ENCODE measurements at places on chromosomes 1 and 21.

- no peak for DNase-seq
Observed at GRCh38 chr1:18578271-18578670, 52.4 kb upstream of the PAX7 start.

- no peak for DNase-seq
Observed at GRCh38 chr1:15029786-15030185, 123.8 kb upstream of the TMEM51 start.

DNA sequence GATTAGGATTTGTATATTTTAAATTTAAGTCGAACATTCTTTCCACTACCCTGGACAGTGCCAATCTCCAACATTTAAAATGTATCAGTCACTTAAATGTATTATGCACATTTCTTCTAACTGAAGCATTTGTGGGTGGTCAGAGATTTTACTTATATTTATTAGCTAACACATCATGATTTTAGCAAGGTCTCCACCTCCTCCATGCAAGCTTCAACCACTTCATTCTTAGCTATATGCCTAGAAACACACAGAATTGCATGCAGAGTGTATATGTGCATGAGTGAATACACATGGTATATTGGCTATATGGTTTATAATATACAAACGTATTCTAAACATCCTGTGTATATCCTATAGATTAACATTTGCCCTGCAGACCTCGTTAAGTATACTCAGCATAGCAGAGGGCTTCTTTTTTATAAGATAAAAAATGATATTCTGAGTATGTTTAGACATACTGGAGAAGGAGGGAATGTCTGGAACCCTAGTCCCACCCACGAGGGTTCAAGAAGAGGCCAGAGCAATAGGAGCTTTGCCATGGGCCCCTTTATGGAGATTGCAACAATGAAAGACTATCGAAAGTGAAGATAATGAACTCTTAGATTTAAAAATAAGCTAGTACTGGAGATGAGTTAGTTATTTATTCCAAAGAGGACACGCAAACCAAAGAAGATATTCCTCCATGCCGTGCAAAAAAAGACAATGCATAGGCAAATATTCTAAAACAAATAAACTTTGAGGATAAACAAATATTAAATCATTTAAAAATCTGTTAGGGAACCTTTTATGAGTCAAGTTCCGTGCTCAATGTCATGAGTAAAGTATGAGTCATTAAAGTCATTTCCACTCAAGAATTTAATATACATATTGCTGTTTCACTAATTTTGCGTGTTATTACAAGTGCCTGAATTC lies 480.4 kb downstream of the SIPA1L2 start:
- no peak for DNase-seq

DNA sequence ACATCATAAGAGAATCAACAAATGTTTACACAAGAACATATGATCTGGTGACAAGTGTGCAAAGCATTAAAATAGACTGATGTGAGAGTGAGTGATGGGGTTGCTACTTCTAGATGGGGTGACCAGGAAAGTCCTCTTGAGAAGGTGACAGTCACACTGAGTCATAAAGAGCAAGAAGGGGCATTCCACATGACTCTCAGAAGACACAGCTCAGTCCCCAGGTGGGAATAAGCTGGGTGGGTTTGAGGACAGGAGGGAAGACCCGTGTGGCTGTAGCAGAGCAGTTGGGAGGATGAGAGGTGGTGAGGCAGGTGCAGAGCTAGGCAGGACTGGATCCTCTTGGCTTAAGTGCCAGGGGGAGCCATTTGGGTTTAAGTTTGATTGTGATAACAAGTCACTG lies 53.1 kb downstream of the TNR start:
- no peak for DNase-seq

- no peak for DNase-seq
Observed at GRCh38 chr1:73749996-73750395, 448.0 kb downstream of the LRRIQ3 start.

- DNase-seq, result no peak
Observed at GRCh38 chr1:225426395-225427234, 1.2 kb downstream of the LBR start.

DNA sequence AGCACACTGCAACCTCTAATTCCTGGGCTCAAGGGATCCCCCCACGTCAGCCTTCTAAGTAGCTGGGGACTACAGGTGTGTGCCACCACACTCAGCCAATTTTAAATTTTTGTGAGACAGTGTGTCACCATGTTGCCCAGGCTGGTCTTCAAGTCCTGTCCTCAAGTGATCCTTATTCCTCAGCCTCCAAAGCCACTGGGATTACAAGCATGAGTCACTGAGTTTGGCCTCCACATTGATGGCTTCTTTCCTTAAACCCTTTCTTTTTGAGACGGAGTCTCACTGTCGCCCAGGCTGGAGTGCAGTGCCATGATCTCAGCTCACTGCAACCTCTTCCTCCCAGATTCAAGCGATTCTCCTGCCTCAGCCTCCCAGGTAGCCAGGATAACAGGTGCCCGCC lies 7.6 kb downstream of the KPNA6 start:
- no peak for DNase-seq

- DNase-seq, result no peak
Observed at GRCh38 chr1:219123036-219123435, 50.6 kb upstream of the LYPLAL1 start.

DNA sequence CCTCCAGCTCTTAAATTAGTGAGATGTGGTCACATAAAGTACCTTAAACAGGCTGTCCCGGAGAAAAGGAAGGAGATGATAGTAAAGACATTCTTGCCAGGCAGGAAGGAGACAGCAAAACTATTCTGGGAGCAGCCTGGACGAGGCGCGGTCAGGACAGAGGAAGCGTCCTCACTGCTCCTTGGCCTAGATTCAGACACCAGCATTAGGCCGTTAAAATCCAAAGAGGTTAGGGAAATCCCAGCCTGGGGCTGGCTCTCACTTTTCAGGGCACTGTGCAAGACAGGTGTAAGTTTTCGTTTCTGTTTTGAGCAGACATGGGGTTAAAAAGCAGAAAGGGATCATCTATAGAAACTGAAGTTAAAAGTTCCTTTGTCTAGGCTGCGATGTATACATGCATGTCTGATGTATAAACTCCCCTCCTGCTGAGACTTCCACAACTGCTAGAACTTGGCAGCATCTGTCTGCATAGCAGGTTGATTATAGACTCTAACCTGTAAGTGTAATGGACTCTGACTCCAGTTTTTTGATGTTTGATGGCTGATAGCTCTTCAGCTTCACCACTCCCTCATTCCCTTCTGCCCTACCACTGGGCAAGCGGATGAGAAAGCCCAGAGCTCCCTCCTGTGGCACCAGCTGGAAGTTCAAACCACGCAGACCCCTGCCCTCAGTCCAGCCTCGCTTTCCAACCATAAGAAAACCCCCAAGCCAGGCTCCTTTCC lies 21.5 kb downstream of the STPG1 start:
- DNase-seq, result no peak

DNA sequence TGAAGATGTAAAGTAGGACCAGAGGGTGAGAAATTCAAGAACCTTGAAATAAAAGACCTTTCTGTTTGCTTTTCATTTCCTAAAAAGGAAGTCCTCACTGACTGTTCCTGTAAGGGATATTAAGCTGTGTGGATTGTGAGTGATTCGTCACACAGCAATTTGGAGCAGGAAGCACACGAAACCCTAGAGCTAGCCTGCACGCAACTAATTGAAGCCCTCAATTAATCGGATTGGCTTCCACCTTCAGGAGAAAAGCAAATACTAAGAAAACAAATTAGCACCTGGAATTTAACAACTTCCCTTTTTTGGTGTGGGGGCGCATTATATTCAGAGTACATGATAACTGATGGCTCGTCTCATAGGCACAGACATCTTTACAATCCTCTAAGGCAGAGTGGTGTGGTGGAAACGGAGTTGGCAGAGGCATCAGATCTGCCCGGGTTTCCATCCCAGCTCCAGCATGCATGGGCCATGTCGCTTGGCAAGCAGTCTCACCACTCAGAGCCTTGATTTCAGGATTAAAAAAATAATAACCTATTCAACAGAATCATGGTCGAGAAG lies 95.2 kb downstream of the KCNJ15 start:
- DNase-seq, result no peak

DNA sequence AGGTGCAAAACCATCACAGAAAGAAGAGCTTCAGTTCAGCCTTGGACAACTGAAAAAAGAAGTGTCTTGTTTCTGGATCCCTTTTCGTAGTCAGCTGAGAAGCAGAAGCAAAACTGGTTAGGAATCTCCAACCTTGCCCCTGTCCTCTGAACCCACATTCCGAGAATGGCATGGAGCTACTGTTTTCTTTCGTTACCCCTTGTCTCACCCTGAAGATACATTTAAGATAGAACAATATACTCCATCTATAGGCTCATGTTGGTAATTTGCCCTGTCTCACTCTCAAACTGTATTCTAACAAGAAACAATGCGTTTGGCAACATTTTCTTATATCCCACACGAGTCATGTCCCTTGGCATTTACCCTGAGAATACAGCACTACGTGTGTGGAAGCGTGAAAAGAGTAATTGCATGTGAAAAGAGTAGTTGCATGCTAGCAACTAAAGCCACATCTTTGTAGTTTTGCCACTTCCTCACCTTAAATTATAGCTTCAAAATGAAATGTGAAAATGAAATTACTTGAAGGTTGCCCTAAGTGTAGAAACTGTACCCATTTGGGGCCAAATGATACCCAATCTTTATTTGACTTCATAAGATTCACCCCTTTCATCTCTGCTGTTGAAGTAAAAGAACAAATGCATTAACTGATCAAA lies 5.3 kb downstream of the SLAMF7 start:
- DNase-seq, result no peak

- no peak for DNase-seq
Observed at GRCh38 chr1:219529116-219529515, 83.8 kb downstream of the ZC3H11B start.

DNA sequence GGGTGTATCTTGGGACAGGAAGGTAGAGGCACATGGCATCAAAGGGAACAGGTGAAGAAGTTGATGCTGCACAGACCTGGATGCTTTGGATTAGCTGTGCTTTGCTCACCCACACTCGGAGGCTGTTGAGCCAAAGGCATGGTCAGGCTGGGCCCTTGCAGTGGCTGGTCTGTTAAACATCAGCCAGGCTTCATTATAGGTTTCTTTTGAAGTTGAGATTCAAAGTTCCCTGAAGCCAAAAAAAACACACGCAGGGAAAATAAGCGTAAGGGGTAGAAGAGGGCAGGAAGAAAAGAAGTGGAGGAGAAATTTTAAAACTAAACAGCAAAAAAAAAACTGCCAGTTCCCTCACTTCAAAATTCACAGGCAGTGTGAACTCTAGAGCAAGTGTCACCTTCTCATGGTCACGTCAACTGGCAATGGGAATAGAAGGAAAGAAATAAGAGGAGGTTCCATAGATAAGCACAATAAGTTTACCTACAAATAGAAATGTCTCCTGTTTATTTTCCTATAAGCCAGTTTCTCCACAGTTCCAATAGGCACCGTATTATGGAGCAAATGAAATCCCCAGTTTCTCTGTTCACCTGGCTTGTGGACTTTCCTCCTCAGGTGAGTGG lies 139.5 kb downstream of the PAPPA2 start:
- no peak for DNase-seq

- no peak for DNase-seq
Observed at GRCh38 chr1:150512846-150513245, 2.7 kb upstream of the FALEC start.

DNA sequence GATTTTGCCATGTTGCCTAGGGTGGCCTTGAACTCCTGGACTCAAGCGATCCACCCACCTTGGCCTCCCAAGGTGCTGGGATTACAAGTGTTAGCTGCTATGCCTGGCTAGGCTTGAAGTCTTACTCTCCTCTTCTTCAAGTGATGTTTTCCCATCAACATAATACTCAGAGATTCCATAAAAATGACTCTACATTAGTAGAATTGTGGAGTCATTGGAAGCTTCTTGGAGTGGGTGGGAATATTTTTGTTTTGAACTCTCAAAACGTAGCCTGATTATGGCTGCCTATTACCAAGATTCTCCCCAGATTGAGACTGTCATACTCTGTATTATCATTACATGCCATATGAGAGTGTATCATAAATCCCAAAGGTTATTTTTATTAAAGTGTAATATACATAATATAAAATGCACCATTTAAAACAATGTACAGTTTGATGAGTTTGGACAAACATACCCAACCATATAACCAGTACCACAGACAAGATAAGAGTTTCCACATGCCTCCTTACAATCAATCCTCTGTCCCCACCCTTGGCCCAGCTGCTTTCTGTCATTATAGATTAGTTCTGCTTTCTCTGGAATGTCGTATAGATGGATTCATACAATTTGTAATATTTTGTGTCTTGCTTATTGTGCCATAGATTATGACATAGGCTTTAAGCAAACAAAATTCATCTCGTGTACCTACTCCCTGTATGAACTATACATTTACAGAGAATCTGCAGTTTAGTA lies 8.0 kb upstream of the DNM3 start:
- no peak for DNase-seq

- DNase-seq, result peak; percentile 88
Observed at GRCh38 chr1:227946624-227947385, 927 bp downstream of the WNT9A start.

GRCh38 chr1:55309053-55309452 lies 93.9 kb upstream of the USP24 start:
- no peak for DNase-seq

DNA sequence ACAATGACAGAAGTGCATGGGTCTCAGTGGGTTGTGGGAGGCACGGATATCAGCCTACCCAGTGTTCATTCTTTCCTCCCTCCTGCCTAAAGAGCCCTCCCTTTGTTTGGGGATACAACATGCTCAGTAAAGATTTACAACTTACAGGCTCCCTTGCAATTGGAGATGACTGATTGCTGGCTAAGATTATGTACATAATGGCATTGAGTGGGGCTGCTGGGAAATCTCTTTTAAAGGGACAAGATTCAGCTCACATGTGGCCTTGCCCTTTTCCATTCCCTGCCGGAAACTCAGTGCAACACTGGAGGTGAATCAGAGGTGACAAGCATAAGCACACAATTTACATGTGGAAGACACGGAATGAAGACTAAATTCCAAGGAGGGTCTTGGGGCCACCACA lies 83.7 kb upstream of the CHRM3 start:
- DNase-seq, result no peak

DNA sequence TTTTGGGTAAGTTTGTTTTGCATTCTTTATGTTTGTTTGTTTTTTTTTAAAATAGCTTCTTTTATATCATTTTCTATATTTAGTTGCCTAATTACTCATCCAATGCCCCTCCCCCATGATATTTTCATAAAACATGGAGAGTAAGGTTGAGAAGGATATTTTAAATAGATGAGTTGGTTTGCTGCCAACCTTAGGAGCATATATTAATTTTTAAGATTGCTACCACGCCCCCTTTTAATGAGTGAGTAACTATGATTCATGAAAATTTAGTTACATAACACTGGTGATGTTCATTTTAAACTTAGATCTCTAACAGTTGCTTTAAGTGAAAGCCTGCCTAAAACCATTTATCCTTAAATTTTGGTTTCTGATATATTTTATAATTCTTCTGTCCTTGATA lies 18.7 kb downstream of the TMEM50A start:
- no peak for DNase-seq
